ENCODE measurements at places on chromosomes 2 and 18.

DNA sequence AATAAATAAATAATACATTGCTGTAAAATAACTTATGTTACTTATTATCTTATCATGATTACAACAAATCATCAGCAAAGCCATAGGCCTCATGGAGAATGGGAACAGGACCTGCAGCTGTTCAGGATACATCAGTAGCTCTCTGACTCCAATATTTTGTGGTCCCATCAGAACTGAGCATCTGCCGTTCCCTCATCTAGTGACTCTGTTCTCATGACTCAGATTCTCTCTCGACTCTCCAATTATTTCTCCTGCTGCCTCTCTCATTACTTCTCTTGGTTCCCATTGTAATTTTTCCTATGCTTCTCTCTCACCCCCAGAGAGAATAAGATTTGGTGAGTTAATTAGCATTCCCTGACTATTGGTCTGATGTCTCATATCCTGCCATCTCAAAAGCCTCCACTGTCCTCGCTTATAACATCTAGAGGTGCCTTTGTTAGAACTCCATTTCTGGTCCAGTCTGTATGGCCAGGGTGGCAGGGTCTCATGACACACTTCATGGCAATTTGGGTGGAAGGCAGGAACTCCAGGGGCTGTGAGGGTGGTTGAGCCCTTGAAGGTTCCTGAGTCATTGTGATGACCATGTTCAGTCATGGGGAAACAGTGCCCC lies 78.0 kb upstream of the TANC1 start:
- no peak for DNase-seq

DNA sequence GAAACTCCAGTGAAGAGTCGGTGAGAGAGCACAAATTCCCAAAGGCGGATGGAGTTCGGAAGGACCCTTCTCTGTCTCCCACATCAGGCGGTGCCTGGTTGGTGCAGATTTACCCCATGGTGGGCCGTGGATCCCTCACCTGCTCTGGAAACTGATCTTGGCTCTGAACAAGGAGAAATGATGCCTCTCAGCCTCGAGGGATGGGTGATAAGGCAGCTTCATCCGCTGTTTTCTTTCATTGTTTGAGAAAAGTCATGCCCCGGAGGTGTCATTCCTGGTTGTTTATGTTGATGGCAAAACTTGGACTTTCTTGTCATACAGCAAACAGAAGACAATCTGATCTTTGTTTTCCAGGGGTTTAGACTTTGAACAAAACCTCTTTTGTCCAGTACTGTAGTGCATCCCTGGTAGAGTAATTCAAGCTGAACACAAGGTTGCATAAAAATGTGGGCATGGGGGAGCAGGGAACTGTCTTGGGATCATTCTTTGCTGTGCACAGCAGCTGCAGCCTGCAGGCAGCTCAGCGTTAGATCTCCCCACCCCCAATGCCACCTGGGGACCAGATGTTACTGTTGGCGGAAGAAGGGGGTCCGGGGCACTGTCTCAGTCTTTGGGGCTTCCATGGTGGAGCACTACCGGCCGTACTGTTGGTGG lies 81.3 kb downstream of the NFATC1 start:
- DNase-seq, result peak; percentile 39

DNA sequence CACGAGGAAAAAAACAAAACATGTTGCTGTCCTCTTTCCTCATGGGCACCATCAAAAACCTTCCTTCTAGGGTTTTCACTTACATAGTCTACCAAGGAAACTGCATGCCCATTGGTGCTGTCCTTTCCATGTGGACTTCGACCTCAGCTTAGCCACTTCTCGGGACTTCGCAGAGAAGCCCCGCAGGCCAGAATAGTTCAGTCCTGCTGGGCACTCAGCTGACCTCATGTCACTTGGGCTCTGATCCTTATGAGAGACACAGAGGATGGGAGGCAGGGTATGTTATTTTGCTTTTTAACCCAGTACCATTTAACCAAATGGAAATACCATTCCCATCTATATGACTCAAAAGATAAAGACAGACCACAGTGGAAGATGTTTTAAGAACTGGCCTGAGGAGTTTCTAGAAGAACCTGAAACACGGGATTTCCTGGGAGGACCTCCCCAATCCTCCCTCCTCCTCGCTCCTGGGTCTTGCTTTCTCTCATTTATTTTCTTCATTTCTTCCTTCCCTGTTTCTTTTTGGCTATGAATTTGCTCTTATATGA lies 28.4 kb downstream of the AAK1 start:
- no peak for DNase-seq

DNA sequence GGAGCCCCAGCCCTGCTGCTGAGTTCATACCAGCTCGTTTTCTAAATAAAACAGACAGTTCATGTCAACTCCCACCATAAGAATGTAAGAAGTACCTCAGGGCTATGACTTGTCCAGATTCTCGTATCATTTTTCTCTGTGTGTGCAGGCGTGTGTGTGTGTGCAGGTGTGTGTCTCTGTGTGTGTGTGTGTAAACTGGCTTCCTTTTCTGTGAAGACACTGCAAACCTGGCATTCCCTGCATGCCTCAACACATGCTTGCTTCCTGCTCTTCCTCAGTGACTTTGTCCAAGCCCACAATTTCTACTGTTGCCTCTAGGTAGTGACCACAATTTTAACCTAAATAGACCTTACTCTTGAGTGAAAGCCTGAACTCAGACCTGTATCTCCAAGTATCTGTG lies 879.0 kb downstream of the SLC4A3 start:
- DNase-seq, result no peak

- DNase-seq, result no peak
These were observed 33.6 kb upstream of the ACAA2 start for GRCh38 chr18:49846718-49847470.

- DNase-seq, result no peak
These were observed 3.9 kb upstream of the ERMN start for GRCh38 chr2:157329524-157329923.

DNA sequence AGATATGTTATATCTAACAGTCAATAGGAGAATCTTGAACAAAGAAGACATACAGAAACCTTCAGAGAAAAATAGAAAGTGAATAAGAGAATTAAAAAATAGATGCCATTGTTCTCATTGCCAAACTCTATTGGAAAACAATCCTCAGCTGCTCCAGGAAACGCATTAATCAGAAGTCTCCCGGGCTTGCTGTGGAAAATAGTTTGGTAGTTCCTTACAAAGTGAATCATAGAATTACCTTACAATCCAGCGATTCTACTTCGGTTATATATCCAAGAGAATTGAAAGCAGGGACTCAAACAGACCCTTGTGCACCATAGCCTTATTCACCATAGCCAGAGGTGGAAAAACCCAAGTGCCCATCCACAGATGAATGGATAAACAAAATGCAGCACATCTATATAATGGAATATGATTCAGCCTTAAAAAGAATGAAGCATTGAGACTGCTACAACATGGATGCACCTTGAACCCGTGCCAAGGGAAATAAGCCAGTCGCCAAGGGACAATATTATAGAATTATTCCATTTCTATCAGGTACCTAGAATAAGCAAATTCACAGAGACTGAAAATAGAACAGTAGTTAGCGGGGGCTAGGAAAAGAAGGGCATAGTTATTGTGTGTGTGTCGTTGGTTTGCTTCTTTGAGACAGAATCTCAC lies 21.9 kb upstream of the CHRNA1 start:
- no peak for DNase-seq

DNA sequence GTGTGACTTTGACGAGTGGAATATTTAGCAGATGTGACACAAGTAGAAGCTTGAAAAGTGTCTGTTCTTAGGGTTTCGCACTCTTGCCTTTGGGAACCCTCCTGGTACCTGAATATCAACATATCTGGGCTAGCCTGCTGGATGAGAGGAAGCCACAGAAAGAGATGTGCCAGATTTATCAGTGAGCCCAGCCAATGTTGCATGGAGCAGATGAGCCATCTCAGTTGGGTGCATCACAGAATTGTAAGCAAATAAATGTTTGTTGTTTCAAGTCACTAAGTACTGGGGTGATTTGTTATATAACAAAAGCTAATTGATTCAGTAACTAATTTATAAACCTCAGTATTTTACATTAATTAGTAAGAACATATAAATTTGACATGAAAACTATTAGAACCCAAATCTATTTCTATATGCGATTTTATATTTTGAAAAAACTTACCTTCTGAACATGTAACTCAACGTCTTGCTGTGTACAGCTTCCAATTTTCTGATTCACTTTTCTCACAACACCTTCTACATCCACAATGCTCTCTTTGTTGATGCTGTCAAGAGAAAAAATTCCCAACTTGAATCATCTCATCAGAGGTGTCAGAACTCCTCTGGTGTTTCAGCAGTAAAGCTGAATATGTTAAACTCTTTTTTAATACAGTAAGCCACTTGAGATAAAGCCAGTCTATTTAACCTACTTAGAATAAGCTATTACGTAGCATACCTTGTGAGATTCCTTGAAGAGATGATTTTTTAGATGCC lies 42.3 kb downstream of the DARS1 start:
- DNase-seq, result no peak

DNA sequence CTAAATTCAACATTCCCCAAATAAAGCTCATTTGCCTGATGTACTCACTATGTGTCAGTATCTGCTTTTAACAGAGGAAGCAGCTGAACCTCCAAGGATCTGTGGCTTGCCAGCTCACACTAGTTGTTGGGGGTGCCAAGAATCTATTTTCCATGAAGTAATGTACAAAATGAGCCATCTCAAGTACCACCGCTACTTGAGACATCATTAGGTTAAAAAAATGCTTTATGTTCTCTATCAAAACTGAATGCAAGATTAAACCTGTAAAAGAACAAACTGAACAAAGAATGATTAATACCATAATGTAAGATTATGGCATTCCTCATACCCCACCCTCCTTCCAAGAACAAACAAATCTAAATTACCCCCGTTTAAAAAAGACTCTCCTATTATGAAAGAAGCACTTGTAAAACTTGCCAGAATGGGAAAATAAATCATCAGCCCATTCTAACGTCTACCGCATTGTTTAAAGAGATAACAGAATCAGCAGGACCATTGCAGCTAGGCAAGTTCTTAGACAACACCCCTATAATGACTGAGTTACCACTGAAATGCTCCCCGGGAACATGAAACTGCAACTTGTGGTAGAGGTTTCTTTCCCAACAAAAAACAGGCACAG lies 471.6 kb downstream of the DLGAP1 start:
- DNase-seq, result no peak

GRCh38 chr18:75167759-75168618 lies 41.0 kb downstream of the PTGR3 start:
- peak; percentile 94 for DNase-seq

- DNase-seq, result no peak
These were observed 114.0 kb downstream of the GATA6 start for GRCh38 chr18:22283397-22283796.

- no peak for DNase-seq
These were observed 239.5 kb downstream of the CNTNAP5 start for GRCh38 chr2:124264551-124265091.

GRCh38 chr2:195683174-195683573 lies 26.1 kb downstream of the SLC39A10 start:
- DNase-seq, result no peak

GRCh38 chr2:66962716-66963115 lies 434.4 kb upstream of the ETAA1 start:
- peak; percentile 94 for DNase-seq

DNA sequence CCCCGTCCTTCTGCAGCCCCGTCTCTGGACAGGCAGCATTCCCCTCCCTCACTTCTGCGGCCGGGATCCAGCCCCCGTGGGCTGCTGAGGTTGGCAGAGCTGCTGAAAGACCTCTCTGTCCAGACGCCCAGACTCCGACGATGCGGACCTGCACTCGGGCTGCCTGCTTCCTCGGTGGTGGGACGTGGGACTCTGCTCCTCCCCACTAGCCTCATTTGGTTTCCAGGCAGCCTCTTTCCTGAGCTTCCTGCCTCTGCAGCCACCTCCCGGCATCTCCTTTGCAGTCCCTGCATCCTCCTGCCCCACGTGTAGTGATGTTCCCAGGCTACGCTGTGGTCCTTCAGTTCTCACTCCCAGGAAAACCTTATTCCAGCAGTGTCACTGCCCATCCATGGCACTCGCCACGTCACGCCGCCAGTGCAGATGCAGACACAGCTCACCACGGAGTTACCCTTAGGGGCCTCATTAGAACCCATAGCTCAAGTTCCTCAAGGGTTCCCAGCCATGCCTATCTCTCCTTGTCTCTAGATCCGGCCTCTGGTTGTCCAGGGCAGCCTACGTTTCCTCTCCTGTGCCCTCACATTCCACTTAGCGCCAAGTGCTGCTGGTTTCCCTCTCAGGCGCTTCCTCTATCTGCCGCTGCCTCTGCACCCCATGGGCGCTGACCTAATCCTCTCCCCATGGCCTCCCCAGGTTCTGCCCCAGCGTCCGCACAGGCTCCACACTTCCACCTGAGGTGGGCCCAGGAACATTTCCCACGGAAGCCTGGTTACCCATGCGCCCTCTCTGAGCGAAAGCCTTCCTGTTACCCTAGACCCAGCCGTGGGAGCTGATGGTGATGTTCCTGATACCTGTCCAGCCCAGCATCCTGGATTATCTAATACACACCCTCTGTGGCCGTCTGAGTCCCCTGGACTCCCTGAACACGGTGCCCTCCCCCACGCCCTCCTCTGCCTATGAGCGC lies 318.3 kb upstream of the MYT1L start:
- DNase-seq, result peak; percentile 41

- peak; percentile 29 for DNase-seq
These were observed 1.5 kb downstream of the DLX2 start for GRCh38 chr2:172100935-172101820.

DNA sequence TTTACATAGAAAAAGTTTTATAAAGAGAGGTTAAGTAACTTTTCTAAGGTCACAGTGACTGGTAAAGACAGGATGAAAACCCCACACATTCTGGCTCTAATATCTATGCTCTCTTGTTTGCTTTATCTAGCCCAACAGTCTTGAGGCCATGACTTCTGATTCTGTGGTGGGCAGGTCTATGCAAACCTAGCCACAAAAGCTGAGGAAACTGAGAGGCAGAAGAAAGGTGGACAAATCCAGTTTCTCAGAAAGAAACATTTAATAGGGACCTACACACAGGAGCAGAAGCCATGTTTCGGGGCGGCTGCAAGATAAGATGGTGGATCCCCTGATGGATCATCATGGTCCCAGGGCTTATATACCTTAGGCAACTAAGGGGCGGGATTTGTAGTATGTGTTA lies 21.8 kb downstream of the HSPD1 start:
- DNase-seq, result no peak

Measured in sigmoid colon (tissue), 7 donors.